ENCODE measurements at places on chromosomes 11 and 22.

DNA sequence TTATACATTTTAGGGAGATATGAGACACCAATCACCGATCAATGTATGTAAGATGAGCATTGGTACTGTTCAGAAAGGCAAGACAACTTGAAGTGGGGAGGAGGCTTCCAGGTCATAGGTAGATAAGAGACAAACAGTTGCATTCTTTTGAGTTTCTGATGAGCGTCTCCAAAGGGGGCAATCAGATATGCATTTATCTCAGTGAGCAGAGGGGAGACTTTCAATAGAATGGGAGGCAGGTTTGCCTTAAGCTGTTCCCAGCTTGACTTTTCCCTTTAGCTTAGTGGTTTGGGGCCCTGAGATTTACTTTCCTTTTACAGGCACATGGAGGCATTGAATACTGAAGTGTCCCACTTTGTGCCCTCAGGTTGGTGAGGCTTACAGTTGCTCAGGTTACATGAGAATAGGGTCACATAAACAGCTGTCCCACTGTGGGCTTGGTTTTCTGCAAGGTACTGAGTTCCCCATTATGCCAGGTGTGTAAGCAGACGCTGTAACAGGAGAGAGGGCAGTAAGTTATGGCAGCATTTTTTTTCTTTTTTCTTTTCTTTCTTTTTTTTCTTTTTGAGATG is 129.8 kb upstream of the SERPIND1 start:
- DNase-seq = no peak

DNA sequence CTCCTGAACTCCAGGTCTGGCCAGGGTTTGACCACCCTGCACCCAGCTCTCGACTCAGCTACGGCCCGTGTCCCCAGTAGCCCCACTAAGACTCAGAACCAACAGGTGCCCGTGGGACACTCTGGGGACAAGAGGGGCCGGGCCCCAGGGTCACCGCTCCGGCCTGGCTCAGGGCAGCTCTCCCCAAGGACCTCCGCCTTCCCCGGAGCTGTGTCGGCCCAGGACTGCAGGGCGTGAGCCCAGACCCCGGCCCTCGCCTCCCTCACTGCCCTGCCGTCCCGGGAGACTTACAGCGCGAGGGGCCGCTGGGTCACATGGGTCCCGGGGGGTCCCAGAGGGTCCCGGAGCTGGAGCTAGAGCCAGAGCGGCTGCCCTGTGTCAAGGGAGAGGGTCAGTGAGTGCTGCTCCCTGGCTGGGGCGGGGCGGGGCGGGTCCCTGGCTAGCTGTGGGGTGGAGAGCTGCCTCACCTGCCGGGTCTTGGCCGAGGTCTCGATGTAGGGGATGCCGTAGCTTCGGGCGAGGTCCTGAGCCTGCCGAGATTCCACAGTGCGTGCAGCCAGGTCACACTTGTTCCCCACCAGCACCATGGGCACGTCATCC is 2.3 kb downstream of the HRAS start:
- no peak for DNase-seq

DNA sequence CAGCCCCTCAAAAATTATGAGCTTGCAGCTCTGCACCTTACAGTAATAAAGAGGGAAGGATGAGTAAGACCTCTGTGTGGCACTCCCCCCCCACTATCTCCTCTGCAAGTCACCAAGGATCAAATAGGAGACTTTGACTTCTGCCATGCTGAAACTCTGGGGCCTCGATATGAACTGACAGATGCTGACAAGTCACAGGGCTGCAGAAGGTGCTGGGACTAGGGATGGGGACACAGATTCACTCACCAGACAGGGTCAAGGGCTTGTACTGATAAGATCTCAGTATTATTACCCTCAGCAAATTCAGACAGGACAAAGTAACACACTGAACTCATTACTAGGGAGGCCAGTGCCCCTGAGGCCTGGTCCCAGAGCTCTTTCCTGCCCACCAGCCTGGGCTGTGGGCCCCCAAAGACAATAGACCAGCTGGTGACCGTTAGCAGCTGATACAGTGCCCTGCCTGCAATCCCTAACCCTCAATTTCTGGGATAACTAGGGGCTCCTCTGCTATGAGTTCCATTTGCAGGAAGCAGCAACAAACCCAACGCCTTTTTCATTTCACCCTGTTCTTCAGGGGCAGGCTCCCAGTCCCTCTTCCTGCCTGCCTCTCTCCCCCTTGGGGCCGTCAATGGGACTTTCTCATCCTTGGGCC is 20.1 kb downstream of the TMPRSS13 start:
- DNase-seq = no peak

DNA sequence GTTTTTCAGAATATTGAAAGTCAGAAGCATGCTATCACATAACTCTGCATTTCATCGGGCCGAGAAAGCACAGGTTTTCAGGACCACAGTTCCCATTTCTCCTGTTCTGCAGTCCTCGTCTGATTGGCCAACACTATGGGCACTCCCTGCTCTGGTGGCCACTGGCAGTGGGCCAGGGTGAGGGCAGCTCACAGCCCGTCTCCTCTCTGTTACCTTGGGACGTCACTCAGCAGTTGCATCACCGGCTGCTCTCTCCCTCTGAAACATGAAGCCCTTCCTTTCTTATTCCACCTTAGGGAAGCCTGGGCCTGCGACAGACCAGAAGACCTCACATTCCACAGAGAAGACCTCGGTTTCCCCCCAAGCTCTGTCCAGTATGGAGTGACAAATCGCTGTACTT is 11.4 kb upstream of the MICAL3 start:
- DNase-seq = no peak

DNA sequence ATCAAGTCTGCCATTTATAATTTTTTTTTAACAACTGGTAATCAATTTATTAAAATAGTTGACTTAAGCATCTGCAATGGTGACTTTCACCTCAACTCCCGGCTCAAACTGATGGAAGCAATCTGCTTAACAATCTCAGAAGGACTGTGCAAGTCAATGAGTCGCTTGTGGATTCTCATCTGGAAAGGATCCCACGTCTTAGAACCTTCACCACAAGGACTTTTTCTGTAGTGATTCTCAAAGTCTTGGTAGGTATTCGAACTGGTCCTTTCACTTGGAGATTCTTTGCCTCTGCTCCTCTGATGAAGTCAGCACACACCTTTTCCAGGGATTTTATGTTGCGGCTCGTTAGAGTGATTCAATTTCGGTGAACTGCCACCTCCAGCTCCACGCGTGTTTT is 7.3 kb downstream of the RSF1 start:
- no peak for DNase-seq

- peak; percentile 56 for DNase-seq
These were observed 92.3 kb downstream of the GAB2 start for GRCh38 chr11:78325274-78325781.

DNA sequence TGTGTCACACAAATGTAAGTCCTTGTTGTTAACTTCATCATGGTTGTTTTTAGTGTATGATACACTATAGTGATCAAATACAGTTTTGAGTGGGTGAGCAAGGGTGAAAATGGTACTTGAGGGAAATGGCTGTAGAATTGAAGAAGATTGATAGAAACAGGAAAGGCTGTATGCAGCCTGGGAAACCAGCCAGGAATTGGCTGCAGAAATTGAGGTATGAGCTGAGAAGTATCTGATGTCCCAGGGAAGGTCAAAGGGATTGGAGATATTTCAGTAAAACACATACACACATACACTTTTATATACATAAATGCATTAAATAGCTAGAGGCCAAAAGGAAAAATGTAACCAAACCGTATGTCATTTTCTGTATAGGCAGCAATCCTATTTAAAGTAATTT is 13.1 kb upstream of the YAP1 start:
- no peak for DNase-seq

- no peak for DNase-seq
These were observed 29.8 kb upstream of the BLID start for GRCh38 chr11:122145715-122146274.

- no peak for DNase-seq
These were observed 30.3 kb downstream of the TNKS1BP1 start for GRCh38 chr11:57294225-57295131.

DNA sequence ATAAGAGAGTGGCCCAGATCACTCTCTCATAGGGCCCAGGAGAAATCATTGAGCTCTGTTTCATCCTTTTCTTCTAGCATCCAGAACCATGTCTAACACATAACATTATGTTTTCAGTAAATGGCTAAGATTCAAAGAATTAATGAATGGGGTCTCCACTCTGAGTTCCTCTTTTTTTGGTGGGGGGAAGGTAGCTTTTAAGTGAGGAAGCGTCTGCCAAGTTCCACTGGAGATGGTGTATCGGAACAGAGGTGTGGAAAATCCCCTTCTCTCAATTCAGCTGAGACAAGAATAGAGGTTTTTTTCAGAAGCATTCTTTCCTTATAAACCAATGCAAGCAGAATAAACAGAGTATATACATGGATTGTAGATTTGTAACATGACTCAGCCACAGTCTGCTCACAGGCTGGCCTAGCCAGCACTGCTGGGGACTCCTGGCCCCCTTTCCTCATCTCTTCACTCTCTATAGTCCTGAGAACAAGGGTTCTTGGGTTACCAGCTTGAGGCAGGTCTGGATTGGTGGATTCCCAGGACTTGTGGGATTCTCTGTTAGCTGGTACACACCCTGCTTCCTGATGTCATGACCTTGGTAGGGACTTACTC is 97.2 kb downstream of the TRAF6 start:
- no peak for DNase-seq

DNA sequence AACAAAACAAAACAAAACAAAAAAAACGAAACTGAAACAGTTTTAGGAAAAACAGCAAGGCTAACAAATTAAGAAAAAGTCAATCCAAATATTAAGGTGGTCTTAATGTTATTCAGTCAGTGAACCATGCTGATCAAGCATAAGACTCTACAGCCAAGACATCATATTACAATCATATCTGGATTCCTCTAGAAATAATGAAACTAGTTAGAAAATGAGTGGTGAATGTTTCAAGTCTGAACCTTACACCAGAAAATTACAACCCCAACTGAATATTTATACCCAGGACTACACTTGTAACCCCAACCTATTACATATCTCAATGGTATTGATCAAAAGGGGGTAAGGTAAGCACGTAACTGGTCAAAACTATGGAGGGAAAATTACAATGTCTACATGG is 48.8 kb downstream of the ACAT1 start:
- no peak for DNase-seq

GRCh38 chr11:95544095-95544856 is 245.3 kb downstream of the FAM76B start:
- no peak for DNase-seq

DNA sequence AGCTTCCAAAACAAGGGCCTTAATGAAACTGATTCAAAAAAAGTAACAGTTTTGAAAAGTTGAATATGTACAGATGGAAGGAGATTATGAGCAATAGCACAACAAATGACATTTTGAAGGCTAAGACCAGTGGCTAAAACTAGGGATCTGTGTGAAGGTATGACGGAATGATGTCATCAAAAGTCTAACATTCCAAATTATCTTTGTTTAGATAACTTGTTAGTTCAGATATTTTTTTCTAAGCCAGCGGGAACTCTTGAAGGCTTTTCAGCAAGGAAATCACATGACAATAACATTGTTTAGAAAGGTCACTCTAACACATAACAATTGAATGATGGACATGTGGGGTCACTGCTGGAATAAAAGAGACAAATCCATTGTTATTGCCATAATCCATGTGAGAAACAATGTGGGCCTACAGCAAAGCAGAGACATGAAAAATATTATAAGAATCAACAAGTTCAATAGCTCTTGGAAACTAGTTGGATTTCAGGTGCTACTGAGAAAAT is 260.5 kb downstream of the CASP12 start:
- DNase-seq = no peak

DNA sequence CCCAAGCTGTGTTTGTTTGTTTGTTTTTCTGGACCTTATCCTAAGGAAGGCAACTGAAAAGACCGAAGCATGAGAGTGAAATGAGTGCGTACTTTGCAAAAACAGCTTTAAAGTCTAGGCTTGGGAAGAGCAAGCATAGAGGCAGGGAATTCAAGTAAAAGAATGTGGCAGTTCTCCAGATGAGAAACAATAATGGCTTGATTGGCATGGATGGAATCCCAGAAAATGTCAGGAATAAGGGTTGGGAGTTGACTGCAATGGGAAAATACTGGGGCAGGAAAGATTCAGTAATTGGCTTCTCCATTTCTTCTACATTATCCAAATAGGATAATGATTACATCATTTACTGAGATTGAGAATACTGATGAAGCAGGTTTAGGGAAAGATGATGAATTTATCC is 17.5 kb downstream of the SAAL1 start:
- no peak for DNase-seq

DNA sequence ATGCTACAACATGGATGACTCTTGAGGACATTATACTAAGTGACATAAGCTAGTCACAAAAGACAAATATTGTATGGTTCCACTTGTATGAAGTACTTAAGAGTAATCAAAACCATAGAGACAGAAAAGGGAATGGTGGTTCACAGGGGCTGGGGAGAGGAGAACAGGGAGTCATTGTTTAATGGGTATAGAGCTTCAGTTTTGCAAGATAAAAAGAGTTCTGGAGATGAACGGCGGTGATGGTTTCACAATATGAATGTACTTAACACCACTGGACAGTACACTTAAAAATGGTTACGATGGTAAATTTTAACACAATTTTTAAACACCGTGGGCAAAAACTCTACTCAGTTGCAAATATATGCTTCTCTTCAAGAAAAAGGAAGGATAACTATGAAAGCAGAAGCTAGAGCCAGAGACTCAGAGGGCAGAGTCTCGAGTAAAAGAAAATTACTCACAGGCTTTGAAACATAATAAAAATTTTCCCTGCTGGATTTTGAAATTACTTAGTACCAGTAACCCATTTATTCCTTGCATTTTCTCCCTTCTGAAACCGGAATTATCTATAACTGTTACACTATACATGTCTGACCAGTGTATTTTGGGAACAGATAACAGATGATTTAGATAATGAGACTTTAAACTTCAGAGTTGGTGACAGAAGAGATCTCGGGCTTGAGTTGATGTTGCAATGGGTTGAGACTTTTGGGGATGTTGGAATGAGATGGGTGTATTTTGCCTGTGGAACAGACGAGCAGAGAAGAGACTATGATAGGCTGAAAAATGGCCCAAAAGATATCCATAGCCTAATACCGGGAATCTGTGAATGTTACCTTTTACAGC is 15.0 kb downstream of the MRTFA start:
- DNase-seq = no peak

- no peak for DNase-seq
These were observed 10.1 kb upstream of the OR4A15 start for GRCh38 chr11:55357560-55358184.

GRCh38 chr11:109073032-109073822 is 348.8 kb upstream of the C11orf87 start:
- DNase-seq = no peak

GRCh38 chr22:26849575-26849974 is 192.2 kb downstream of the MIAT start:
- no peak for DNase-seq

DNA sequence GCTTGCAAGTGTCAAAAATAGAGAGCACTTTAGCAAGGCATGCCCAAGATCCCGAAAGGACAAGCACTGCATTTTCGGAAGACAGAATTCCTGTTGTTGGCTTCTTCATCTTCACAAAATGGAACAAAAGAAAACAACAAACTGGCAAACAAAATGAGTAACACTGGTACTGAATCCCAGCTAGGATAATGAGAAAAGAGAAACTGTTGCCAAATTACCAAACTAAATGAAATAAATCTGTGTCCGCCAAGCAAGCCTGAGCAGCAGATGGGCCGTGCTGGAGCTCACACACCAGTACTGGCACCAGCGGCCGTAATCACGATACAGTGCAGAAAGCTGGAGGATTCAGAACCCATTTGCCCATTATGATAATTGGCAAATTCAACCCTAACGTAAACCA is 30.6 kb downstream of the TUB start:
- DNase-seq = no peak

Measured in CD4-positive, alpha-beta memory T cell (primary cell).